ENCODE measurements at places on chromosomes 7 and 10.

DNA sequence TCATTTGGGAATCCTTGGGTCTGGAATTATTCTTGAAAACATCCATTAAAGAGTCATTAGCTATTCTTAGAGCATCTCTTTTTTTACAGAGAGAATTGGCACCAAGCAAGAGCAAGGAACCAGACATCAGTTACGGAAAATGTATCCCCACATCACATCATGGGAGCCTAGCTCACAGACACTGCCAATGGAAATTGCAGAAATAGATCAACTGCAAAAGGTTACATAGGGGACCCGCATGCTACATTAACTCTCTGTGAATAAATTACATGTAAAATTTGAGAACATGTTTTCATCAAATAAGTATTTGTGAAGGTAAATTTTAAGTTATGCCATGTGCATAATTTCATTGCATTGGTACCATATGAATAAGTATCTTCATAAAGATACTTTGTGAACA lies 224.8 kb downstream of the ZNF248 start:
- no peak for DNase-seq

DNA sequence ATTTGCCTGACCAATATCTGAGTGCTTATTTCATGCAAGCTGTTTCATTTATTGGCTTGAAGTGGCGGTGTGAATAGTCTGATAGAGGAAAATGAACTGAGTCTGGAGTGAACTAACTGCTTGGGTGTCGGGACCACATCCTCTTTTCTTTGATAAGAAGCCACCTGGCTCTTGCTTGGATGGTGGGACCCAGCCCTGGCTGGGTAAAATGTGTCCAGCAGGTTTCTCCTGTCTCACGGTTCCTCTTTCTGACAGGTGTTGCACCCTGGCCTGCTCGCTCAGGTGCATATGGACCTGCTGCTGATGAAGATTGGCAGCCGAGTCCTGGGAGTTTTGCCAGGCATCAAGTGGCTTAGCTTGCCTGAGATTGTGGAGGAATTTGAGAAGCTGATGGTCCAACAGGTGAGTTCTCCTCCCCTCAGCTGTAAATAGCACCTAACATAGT lies 1.6 kb downstream of the ADCK2 start:
- no peak for DNase-seq

DNA sequence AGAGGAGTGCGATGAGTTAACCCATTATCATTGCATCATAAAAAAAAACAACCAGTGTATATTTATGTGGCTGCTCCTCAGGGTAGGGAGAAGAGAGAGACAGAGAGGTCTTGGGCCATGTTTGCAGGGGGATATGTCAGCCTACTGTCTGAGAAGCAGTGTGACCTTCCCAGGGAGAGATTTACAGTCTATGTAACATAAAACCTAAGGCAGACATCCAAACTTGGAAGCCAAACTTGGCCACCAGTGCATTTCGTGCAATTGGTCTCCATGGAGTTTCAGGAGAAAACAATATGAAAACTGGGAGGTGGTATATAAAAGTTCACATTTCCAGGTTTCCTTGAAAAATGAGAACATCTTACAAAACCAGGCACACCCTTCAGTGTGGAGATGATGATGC lies 85.9 kb upstream of the CXCL12 start:
- DNase-seq: no peak

- no peak for DNase-seq
Measured at GRCh38 chr10:95963202-95963990, 55.6 kb downstream of the CC2D2B start.

DNA sequence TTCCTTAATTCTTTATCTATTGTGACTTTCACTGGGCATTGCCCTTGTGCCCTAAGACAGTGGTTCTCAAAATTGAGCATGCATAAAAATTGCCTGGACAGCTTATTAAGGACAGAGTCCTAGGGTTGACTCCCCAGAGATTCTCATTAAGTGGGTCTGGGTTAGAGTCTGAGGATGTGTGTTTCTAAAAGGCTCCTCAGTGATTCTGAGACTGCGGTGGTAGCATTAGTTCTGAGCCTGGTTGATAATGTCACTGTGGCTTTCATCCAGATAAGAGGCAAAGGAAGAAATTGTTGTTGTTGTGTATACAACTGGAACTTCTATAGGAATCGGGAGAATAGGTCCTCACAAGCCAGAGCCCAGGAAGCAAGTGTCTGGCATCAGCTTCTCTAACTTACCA lies 1.3 kb downstream of the IFIT2 start:
- no peak for DNase-seq

- DNase-seq: no peak
Measured at GRCh38 chr10:112979927-112980326, 29.9 kb downstream of the TCF7L2 start.

- no peak for DNase-seq
Measured at GRCh38 chr10:35487336-35488034, 117.7 kb upstream of the GJD4 start.

GRCh38 chr10:58590152-58590840 lies 77.6 kb downstream of the BICC1 start:
- no peak for DNase-seq

DNA sequence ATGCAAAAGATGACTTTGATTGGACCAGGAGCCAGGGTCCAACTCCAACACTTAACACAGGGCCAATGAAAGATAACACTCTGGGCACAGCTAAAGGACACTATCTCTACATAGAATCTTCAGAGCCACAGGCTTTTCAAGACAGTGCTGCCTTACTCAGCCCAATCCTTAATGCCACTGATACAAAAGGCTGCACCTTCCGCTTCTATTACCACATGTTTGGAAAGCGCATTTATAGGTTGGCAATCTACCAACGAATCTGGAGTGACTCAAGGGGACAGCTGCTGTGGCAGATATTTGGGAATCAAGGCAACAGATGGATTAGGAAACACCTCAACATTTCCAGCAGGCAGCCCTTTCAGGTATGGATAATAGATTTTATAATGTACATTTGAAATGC lies 160.7 kb downstream of the MALRD1 start:
- no peak for DNase-seq

DNA sequence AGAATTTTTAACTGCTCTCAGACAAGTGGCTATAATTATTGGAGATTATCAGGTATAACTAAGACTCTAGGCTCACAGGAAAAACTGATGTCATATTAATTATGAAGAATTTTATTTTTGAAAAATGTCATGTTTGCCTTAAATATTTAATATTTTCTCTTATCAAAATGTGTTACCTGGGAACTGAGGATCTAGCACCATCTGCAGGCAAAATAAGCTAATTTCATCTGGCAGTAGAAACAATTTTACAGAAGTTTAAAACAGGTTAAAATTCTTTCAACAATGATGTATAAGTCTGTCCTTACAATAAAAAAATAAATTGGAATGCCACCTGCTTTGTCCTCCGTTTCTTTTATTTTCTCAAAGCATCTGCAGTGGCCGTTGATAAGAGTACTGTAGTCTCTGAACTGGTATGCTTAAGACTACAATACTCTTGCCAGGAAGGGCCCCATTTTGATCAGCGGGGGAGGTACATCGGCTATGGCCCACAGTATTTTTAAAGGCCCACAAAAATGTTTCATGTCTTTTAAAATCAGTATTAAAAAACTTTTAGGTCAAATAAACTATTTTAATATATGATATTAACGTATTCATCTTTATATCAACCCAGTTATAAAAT lies 81.3 kb downstream of the VWDE start:
- no peak for DNase-seq

- DNase-seq: no peak
Measured at GRCh38 chr10:73647211-73647874, 6.1 kb upstream of the MYOZ1 start.

- DNase-seq: no peak
Measured at GRCh38 chr7:79880312-79880711, 254.3 kb upstream of the GNAI1 start.

GRCh38 chr7:151142686-151143040 lies 24.8 kb downstream of the GBX1 start:
- DNase-seq: no peak

- no peak for DNase-seq
Measured at GRCh38 chr10:31278279-31278941, 40.6 kb upstream of the ZEB1 start.

- DNase-seq: no peak
Measured at GRCh38 chr7:148031811-148032210, 558.8 kb upstream of the C7orf33 start.

- no peak for DNase-seq
Measured at GRCh38 chr7:85119934-85120333, 66.9 kb downstream of the SEMA3D start.

DNA sequence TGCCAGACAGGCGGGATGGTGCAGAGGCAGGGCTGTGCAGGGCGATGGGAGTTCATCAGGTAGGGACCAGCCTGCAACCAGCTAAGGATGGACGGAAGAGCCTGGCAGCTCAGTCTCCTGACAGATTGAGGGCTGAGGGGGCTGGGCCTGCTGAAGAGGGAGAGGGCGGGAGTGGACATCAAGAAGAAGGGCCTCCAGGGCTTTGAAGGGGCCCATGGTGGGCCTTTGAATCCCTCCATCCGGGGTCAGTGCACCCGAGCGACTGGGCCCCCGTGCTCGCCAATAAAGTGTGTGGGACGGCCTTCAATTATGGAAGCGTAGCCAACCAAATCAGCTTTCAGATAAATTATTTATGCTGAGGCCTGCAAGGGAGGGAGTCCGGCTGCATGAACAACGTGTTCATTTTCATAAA lies 431.2 kb downstream of the RPS24 start:
- DNase-seq: no peak

DNA sequence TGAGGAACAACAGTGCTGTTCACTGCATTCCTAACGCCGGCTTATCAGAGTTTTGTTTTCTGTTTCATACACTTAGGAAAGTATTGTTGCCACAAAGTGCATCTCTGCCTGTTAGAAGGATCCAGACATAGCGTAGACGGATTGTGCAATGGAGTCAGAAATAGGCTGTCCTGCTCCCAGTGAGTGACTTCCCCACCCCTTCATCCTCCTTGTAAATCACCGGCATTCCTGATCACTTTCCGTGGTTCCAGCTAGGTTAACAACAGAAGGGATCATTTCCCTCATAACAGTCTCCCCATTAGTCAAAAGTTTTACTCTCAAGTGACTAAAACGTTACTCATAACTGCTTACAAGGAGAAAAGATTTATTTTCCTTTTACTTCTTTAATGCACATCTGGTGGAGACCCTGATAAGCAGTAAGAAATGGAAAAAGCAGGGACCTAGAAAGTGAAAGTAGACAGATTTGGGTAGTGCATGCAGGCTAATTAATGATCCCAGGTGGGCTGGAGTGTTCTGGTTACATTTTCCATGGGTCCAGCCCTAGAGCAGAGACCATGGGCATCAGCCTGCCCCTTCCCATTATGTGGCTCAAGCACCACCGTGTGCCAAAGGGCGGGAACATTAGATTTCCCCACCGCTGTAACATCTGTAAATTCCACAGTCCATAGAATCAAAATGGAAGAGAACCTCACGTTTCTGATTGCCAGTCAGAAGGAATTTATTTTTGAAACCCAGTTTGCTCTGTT lies 395.1 kb upstream of the GALNT17 start:
- DNase-seq: no peak

DNA sequence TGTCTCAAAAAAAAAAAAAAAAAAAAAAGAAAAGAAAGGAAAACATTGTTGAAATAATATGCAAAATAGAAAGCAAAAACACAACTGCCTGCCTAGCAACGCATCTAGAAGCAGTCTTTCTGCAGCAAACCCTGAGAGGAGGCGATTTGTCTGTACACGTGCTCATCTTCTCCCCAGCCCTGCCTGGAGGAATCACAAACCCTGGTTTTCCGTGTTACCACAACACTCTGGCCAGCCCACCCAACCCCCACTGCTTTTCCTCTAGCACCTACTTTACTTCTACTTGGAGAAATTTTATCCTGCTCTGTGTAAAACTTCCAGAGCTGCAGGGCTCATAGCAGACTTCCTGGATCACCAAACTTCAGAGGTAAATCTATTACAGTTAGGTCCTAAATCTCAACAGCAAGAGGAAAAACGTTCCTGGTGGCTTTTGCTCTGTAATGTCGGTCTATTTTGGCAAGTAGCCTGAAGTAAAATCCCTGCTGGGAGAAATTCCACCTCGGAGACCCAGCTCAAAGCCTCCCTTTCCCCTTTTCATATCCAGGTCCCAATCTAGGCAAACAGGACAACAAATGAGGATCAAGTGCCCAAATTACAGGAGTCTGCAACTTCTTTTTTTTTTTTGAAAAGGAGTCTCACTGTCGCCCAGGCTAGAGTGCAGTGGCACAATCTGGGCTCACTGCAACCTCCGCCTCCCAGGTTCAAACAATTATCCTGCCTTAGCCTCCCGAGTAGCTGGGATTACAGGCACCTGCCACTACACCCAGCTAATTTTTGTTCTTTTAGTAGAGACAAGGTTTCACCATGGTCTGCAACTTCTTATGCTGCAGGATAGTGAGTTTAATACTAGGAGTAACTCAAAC lies 91.6 kb downstream of the DNMBP start:
- no peak for DNase-seq

GRCh38 chr7:68689087-68689433 lies 909.2 kb upstream of the AUTS2 start:
- no peak for DNase-seq

DNA sequence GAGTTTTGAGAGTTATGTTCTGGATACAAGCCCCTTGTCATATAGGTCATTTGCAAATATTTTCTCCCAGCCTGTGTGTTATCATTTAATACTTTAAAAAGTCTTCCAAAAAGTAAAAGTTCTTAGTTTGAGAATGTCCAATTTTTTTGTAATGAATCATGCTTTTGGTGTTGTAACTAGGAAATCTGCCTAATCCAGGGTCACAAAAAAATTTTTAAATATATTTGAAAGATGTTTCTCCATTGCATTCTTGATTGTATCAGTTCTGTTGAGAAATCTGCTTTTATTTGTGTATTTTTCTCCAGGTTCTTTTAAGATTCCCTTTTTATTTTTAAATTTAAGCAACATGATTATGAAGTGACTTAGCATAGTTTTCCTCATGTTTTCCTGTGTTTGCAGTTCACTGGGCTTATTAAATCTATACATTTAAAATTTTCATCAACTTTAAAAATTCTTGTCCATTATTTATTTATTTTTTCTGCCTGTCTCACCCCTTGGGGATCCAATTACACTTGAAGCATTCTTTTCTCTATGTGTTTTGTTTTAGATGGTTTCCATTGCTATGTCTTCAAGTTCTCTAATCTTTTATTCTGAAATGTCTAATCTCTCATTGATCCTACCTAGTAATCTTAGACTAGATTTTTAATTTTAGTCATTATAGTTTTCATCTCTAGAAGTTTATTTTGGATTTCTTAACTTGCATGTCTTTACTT lies 47.0 kb downstream of the CCDC71L start:
- DNase-seq: no peak

DNA sequence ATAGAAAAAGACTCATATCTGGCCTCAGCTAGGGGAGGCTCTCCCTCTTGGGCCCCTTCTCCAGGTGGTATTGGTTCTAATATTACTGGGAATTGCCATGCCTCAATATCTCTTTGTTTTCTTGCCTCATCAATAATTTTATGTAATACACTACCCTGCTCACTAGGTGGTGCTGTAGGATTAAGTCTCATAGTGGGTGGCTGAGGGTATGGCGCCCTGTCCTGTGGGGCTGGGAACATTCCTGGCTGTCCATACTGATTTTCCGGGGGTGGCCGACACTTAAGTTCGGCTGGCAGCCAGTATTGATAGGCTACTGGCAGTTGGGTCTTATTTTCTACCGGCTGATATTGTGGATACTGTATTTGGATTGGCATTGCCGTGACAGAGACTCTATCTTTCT lies 9.0 kb upstream of the TAS2R3 start:
- DNase-seq: no peak
